T-helper 2 cell (primary cell): ENCODE measurements at places on chromosomes 2 and 18.

- no peak for DNase-seq
Observed at GRCh38 chr2:127039387-127040031, 67.4 kb downstream of the BIN1 start.

- DNase-seq = no peak
Observed at GRCh38 chr2:30621836-30622235, 174.8 kb downstream of the LCLAT1 start.

- no peak for DNase-seq
Observed at GRCh38 chr2:222930862-222931261, 70.0 kb downstream of the ACSL3 start.

DNA sequence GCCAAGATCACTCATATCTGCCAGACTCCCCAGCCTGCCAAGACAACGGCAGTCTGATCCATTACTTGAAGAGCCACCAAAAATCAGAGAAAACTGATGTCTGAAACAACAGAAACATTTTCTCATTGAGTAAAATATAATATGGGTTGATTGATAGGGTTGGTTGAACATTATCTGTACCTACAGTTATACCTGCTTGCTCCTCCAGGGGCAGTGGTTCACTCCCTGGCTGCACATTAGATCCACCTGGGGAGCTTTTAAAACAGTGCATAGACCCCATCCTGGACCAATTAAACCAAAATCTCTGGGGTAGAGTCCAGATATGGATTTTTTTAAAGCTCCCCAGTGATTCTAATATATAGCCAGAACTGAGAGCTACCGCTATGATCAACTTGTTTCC, 43.6 kb upstream of the SLC14A2 start:
- no peak for DNase-seq

DNA sequence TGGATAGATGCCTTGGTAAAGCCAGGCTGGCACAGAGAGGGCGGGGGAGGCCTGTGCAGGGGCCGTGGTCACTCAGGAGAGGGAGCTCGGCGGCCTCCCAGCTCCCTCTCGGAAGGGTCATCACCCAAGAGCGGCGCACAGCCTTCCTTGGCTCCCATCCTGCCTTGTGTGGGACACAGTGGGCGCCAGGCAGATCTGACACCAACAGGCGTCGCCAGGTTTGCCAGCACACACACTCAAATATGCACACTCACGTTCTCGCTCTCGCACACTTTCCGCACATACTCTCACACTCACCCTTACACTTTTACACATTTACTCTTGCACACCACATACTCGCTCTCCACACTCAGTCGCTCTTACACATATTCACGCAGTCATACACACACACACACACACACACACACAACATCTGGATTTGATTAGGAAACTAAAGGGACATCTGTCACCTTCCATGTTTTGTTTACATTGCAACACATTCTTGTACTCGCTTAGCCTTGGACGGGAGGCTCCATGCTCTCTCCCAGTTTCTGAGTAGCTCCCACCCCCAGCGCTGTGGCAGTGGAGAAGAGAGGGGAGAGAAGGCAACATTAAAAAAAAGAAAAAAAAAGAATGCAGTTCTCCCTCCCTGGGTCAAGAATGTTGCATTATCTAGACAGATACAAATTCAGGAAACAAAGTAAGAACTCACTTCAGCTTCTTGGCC, 10.5 kb downstream of the CHMP1B start:
- DNase-seq = no peak
